MCF 10A (cell line): ENCODE measurements at places on chromosomes 16 and 17. TPM values are rescaled to one million over a fixed set of nuclear protein-coding genes. Genes with fewer than 3 reads are reported as not detected.

Gene TBC1D3K
- not detected in 2 replicates for total RNA-seq

DNA sequence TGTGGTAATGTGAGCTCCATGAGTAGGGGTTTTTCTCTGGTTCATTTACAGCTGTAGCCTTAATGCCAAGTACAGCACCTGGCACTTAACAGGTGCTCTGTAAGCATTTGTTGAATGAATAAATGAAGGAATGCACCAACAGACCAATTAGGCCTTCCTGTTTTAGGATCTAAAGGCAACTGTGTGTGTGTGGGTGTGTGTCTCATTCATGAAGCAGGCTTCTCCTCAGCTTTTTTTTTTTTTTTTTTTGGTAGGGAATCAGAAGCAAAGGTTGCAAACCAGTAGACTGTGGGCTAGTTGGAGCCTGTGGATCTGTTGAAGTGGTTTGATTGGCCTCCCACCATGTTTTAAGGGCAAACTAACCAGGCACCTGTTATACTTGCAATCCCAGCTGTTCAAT is 48.1 kb downstream of the HS3ST2 start:
- no peaks in the 10 kb centered on the region for H3K4me1 ChIP-seq
- no peak for DNase-seq
- no peak overlapping the region for H3K4me3 ChIP-seq
- H3K27ac ChIP-seq: no peak overlapping the region

DNA sequence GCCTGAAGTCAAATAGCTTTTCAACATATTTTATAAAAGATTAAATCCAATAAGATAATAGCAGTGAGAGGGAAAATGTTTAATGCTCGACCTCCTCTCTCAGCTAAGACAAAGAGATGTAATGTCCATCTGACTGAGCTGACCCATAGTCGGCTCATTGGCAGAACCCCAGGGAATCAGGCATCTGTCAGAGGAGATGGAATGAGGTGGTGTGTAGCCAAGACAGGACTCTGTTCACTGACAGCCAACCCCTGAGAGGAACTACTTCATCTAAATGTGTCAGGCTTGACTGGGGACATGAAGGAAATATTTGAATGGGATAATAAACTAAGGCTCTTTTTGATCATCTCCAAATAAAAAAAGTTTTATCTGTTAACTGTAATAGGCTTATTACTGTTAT is 188.0 kb downstream of the CDH11 start:
- no peaks in the 10 kb centered on the region for H3K4me1 ChIP-seq
- no peak overlapping the region for H3K4me3 ChIP-seq
- H3K27ac ChIP-seq: no peak overlapping the region
- DNase-seq: no peak
- no peaks in the 10 kb centered on the region for H3K27me3 ChIP-seq
- no peaks in the 10 kb centered on the region for H3K36me3 ChIP-seq

Gene PRM1
- not detected in 2 replicates for total RNA-seq

Gene SEPTIN1
- total RNA-seq: 1.3 and 1.7 TPM in 2 replicates

- no peaks in the 10 kb centered on the region for H3K4me1 ChIP-seq
- H3K36me3 ChIP-seq: no peaks in the 10 kb centered on the region
- no peak for DNase-seq
Measured at GRCh38 chr16:20049831-20050230, 23.9 kb downstream of the GPR139 start.

GRCh38 chr16:48963901-48964615 is 317.6 kb downstream of the CBLN1 start:
- H3K4me1 ChIP-seq: peaks cover 52% of the 10 kb centered on the region
- H3K36me3 ChIP-seq: peaks cover 7% of the 10 kb centered on the region
- H3K27me3 ChIP-seq: no peaks in the 10 kb centered on the region
- peak overlapping the region; percentile 21 for H3K4me3 ChIP-seq
- peak overlapping the region; percentile 70 for H3K27ac ChIP-seq
